Right atrium auricular region (tissue), 2 donors: ENCODE measurements at places on chromosomes 5 and 9.

- DNase-seq: no peak
These were observed 211.2 kb downstream of the CDK5RAP2 start for GRCh38 chr9:120368799-120369198.

GRCh38 chr5:160959804-160960203, 107.8 kb upstream of the ATP10B start:
- no peak for DNase-seq

GRCh38 chr5:72328172-72328571, 8.0 kb downstream of the PTCD2 start:
- no peak for DNase-seq

GRCh38 chr5:42434047-42434724, 10.9 kb downstream of the GHR start:
- DNase-seq: no peak

DNA sequence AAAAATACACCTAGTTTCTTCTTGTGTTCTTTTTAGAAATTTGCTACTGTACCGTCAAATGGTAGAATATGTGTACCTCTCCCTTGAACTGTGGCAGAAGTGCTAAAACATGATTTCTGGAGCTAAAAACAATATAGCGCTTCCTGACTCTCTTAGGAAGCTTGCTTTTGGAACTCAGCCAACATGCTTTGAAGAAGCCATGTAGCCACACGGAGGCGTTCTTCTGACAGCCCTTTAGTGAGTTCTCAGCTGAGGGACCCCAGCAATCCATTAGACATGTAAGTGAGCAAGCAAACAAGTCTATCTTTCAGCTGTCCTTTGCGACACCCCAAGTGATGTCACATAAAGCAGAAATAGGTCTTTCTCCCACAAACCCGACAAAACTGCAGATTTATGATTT, 917.0 kb downstream of the CDH9 start:
- no peak for DNase-seq

- no peak for DNase-seq
These were observed 33.5 kb downstream of the PRKACG start for GRCh38 chr9:68980341-68980914.

GRCh38 chr9:36169708-36170107, 520 bp downstream of the CCIN start:
- DNase-seq: no peak

DNA sequence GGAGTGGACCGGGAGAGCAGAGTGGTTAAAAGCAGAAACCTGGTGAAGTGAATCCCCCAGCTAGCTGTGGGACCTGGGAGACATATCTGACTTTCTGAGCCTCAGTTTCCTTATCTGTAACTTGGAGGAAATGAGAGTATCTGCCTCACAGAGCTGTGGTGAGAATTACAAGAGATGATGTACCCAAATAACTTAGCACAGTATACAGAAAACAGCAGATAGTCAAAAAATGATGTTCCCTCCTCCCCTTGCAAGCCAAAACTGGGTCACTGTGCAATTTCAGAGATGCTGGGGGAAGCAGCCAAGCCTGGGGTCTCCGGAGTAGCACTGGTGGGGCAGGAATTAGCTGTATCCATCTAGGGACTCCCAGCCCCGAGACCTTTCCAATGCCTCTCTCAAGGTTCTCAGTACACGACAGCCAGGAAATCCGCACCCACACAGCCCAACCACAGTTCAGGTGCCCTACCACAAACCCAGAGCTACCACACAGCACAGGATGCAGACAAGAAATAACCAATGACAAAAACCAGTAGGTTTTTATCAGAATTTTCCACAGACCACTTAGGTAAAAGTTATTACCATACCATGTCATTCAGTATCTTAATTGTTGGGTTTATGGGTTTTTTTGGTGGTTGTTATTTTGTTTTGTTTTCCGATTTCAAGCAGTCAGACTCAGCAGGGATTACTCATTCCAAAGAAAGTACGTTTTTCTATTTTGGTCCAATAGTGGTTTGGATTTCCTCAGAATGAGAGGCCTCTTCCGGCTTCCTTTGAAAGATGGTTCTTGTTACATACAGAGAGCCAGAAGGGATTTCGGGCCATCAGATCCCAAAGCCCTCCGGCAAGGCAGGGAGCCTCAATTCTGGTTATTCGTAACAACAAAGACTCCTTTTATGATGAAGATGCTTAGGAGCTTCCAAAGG, 4.9 kb upstream of the HRH2 start:
- no peak for DNase-seq
